Esophagus squamous epithelium (tissue), 5 donors: ENCODE measurements at places on chromosomes 12 and 14. TPM values are rescaled to one million over a fixed set of nuclear protein-coding genes. Genes with fewer than 3 reads are reported as not detected.

Gene TOMM20L
- total RNA-seq = not detected

Gene ANO4
- total RNA-seq = not detected

Gene G2E3
- total RNA-seq = 4.1 TPM

Gene NOP9
- 20.4 TPM for total RNA-seq

Gene SLC2A14
- not detected for total RNA-seq

Gene CLEC4D
- total RNA-seq = not detected

Gene DEPDC4
- 1.1 TPM for total RNA-seq

Gene WSCD2
- 3.6 TPM for total RNA-seq

Gene GYS2
- 12.9 TPM for total RNA-seq

Gene TSPAN8
- not detected for total RNA-seq

Gene ATG2B
- total RNA-seq = 11.9 TPM

Gene CCND2
- 13.9 TPM for total RNA-seq

Gene GNS
- total RNA-seq = 18.9 TPM

Gene ASCL1
- total RNA-seq = not detected

Gene AQP6
- not detected for total RNA-seq

Gene SPRING1
- 25.5 TPM for total RNA-seq

Gene ADGRD1
- total RNA-seq = 2.3 TPM

Gene KRT83
- not detected for total RNA-seq

Gene GPR68
- 17.5 TPM for total RNA-seq

Gene CCDC198
- total RNA-seq = not detected

Gene ZBTB25
- 2.4 TPM for total RNA-seq

Gene KRT73
- total RNA-seq = not detected

Gene TPPP2
- not detected for total RNA-seq

Gene B4GALNT1
- total RNA-seq = 0.19 TPM

Gene KCNC2
- not detected for total RNA-seq

Gene LGMN
- 54.3 TPM for total RNA-seq

Gene COA8
- 19.8 TPM for total RNA-seq
